Activated CD8-positive, alpha-beta memory T cell treated with anti-CD3 and anti-CD28 coated beads, Interleukin-2, amount 50 U/mL, for 48 hours (primary cell): ENCODE measurements at places on chromosomes 13 and 19.

DNA sequence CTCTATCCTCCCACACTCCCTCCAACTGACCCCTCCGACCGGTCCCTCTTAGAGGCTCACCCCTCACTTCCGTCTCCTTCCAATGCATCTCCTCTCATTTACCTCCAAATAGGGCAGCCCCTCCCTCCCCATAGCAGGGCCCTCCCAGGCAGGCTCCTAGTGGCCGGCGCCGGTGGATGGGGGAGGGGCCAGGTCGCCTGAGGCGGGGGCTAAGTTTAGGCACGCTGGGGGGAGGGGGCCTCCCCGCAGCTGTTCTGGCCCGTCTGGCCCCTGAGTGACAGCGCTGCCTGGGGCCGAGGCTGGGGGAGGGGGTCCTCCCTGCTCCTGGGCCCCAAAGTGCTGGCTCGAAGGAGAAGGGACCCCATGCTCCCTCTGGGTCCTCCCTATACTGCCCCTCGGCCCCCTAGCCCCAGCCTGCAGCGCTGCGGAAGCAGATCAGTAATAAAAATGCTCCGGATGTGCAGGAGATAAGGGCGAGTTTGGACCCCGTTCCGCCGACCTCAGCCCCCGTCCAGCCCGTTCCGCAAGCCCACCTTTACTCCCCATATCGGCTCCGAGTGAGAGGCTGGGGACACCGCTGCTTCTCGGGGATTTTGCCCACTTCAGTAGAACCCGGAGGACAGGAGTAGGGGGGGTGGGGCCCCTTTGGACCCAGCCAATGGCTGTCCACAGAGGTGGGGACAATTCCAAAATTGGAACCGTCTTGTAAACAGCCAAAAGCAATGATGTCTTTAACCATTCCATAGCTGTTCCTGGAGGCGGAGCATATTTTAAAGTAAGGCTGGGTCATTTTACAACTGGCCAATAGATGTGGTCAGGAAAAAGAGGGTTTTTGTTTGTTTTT, 4.0 kb downstream of the RTN2 start:
- no peak for DNase-seq

- no peak for DNase-seq
These were observed 5.8 kb downstream of the CBARP start for GRCh38 chr19:1231729-1232637.

- no peak for DNase-seq
These were observed 6.9 kb downstream of the CARM1 start for GRCh38 chr19:10878253-10878652.

GRCh38 chr19:5050067-5050656, 81.2 kb downstream of the KDM4B start:
- DNase-seq: no peak

DNA sequence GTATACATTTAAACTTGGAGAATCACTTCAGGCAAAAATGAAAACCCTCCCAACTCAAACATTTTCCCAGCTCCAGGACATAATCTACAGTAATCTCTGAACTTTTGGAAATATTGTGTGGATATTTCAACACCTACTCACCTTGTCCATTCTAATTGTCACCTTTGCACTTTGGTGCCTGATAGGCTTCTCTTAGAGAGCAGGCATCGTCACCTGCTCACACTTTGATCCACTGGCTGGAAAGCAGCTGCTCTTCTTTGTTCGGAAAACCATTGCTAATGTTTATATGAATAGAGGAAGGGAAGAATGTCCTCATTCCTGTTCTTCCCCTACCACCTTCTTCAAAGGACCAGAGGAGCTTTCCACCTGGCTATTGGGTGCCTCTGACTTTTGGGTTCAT, 411.2 kb downstream of the FGF9 start:
- DNase-seq: no peak

DNA sequence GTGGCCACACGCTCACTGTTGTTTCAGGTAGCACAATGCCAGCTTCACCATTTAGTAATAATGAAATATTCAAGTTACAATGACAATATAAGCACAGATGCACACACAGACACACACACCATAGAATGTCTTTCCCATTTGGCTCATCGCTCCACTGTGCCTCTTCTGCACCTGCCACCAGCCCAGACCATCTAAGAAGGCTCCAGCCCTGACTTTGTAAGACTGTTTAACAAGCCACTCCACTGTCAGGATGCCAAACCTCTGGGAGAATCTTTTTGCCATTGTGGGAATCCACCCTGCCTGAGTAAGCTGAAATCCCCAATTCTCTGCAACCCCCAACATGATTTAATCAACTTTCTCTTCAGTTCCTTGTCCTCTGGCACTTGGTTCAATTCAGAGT, 60.6 kb downstream of the LHFPL6 start:
- DNase-seq: no peak

- no peak for DNase-seq
These were observed 260.0 kb downstream of the FGF14 start for GRCh38 chr13:102141625-102142472.

DNA sequence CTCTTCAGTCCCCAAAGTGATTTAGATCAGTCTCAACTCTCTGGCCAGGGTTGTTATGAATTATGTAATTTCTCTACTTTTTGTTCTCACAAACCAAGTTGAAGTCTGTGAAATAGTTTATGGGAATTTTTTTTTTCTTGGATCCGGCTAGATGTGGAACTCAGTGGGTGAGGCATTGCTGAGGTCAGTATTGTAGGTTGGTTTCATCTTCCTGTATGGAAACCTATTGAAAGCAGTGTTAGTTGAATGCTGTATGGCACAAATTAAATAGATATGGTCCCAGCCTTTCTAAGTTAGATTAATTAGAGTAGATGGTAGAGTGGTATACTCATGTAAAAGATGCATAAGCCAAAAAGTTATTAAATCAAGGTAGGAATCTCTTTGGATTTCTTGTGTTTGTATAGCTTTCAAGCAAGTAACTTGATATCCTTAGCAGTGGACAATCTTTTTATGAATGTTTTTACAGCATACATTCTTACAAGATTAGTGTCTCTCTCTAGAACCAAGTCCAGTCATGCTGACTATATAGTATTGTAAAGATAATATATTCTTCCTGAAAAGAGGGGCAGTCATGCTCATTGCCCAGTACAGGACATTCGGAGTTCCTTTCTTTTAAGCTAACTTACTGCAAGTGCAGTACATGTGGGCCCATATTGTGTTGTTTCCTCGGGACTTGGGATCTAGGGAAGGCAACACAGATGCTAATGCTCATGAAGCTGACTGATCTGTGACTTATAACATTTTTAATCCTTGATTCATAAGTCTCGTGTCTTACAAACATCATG, 2541.1 kb downstream of the PCDH9 start:
- DNase-seq: no peak

DNA sequence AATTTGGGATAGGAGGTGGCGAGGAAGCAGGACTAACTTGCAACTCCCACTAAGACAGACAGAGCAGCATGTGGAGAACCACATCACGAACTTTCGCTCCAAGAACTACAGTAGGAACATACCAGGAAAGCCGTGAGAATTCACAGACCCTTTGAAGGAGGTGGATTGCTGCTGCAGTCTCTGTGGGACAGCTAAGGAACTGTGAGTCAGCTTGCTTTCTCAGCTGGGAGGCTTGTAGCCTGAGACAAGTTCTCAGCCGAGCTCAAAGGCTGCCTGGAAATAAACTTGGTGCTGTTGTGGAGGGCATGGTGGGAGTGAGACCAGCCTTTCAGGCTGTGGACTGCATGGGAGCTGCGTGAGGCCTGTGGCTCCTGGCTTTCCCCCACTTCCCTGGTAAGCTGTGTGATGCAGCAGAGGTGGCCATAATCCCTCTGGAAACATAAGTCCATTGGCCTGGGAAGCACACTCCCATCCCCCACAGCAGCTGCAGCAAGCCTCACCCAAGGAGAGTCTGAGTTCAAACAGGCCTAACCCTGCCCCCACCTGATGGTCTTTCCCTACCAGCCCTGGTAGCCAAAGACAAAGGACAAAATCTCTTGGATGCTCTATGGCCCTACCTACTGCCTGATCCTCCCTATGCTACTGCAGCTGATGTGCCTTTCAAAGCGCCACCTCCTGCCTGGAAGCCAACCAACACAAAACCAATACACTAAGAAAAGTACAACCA, 441.1 kb upstream of the HTR2A start:
- DNase-seq: no peak

- no peak for DNase-seq
These were observed 31.8 kb downstream of the SOX1 start for GRCh38 chr13:112098699-112099098.

DNA sequence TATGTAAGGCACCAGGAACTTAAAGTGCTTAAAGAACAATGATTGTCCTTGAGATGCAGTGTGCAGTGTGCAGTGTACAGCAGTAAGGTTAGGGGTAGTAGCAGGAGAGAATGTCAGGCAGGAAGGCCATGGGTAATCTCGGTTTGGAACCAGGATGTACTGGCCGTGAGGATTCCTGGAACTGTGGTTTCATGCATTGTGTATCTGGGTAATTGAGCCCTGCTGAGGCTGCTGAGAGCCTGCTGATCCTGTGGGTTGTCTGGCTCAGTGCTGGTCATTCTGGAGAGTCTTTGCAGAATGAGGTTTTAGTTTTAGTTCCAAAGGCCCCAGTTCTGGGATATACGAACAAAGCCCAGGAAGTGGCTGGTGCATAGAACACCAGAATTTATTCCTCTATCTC, 71.0 kb downstream of the ZNF568 start:
- no peak for DNase-seq
